ENCODE measurements at places on chromosomes 1 and 21. TPM values are rescaled to one million over a fixed set of nuclear protein-coding genes. Genes with fewer than 3 reads are reported as not detected.

DNA sequence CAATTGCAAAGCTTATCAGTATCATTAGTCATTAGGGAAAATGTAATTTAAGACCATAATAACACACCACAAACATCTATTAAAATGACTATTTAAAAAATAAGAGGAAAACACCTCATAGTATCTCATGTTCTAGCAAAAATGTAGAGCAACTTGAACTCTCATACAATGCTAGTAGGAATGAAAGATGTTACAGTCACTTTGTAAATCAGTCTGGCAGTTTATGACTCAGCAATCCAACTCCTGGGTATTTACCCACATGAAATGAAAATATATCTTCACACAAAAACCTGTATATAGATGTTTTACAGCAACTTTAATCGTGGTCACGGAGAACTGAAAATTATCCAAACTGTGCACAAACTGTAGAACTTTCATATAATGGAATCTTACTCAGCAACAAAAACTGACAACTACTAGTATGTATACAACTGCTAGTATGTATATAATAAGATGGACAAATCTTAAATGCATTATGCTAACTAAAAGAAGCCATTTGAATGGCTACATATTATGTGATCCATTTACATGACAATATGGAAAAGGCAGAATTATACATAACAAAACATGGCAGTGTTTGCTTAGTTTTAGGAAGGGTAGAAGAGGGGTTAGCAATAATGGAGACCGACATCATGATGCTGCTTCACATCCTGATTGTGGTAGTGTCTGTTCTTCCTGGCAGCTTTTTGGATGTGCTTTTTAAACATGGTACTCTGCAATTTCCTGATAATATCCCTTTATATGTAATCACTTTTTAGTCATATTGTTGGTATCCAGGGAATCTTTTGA, 267.0 kb downstream of the KCTD3 start:
- no peaks in the 10 kb centered on the region for H3K27me3 ChIP-seq
- no peak for DNase-seq
- H3K4me1 ChIP-seq = no peaks in the 10 kb centered on the region

DNA sequence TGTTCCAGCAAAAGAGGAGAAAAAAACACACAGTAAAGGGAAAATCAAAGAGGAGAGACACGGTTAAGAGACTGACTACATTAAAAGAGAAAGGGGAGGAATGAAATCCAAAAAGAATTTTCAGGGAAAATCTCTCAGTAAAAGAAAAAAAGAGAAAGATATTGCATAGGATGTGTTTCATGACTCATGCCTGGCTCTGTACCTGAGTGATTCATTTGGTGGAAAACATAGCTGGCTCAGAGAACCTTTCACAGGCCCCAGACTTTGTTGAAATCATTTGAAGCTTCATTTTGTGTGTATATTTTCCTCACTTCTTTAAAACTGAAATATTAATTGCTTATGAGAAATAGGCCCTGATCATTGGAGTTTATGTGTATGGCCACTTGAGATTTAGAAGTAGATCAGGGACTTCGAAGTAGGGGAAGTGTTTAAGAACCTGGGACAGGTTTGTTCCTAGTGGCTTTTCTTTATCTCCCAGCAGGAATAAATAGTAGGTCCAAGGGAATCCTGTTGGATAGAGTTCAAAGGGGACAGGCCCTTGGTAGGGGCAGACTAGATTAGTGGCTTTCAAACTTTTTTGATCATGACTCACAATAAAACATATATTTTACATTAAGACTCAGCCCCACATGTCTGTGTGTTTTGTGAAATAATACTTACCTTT, 239.1 kb upstream of the SGIP1 start:
- no peak for DNase-seq
- H3K27ac ChIP-seq = peak overlapping the region; percentile 60
- no peaks in the 10 kb centered on the region for H3K36me3 ChIP-seq
- peaks cover 14% of the 10 kb centered on the region for H3K4me1 ChIP-seq
- H3K4me3 ChIP-seq = no peak overlapping the region
- no peaks in the 10 kb centered on the region for H3K27me3 ChIP-seq

Gene CREG1
- total RNA-seq = 346 TPM

DNA sequence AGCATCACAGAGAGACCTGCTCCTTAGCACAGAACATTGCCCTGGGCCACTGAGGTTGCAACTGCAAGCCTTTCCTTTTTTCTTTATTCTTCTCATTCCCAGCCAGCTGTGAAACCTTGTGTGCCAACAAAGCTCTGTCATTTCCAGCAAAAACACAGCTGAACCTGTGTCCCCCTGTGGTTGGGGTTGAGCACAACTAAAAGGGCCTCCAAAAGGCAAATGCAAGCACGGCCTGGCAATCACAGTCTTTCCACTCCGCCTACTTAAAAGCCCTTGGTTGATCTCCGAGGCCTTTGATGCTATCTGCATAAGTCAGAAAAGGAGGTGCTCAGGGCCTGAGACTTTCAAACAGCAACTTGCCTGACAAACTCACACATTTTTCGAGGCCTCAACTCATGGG, 32.7 kb downstream of the SUSD4 start:
- H3K36me3 ChIP-seq = no peaks in the 10 kb centered on the region
- H3K27ac ChIP-seq = no peak overlapping the region
- no peaks in the 10 kb centered on the region for H3K4me1 ChIP-seq

Gene RNF186
- not detected for total RNA-seq

Gene MAP1LC3C
- total RNA-seq = 1.6 TPM

Gene DMBX1
- not detected for total RNA-seq

GRCh38 chr1:198455966-198456365, 84.5 kb downstream of the ATP6V1G3 start:
- H3K36me3 ChIP-seq = no peaks in the 10 kb centered on the region
- no peaks in the 10 kb centered on the region for H3K4me1 ChIP-seq
- no peak overlapping the region for H3K4me3 ChIP-seq
- no peaks in the 10 kb centered on the region for H3K27me3 ChIP-seq

DNA sequence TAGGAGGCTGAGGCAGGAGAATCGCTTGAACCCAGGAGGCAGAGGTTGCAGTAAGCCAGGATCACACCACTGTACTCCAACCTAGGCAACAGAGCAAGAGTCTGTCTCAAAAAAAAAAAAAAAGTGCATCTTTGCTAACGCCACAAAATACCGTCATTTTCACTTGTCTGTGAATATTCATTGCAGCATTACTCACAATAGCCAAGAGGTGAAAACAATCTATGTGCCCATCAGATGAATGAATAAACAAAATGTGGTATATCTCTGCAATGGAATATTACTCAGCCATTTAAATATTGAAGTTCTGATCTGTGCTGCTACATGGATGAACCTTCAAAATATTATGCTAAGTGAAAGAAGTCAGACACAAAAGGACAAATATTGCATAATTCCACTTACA, 7.9 kb upstream of the TIAM1 start:
- no peaks in the 10 kb centered on the region for H3K4me1 ChIP-seq
- H3K27ac ChIP-seq = no peak overlapping the region
- no peaks in the 10 kb centered on the region for H3K27me3 ChIP-seq
- H3K4me3 ChIP-seq = no peak overlapping the region

DNA sequence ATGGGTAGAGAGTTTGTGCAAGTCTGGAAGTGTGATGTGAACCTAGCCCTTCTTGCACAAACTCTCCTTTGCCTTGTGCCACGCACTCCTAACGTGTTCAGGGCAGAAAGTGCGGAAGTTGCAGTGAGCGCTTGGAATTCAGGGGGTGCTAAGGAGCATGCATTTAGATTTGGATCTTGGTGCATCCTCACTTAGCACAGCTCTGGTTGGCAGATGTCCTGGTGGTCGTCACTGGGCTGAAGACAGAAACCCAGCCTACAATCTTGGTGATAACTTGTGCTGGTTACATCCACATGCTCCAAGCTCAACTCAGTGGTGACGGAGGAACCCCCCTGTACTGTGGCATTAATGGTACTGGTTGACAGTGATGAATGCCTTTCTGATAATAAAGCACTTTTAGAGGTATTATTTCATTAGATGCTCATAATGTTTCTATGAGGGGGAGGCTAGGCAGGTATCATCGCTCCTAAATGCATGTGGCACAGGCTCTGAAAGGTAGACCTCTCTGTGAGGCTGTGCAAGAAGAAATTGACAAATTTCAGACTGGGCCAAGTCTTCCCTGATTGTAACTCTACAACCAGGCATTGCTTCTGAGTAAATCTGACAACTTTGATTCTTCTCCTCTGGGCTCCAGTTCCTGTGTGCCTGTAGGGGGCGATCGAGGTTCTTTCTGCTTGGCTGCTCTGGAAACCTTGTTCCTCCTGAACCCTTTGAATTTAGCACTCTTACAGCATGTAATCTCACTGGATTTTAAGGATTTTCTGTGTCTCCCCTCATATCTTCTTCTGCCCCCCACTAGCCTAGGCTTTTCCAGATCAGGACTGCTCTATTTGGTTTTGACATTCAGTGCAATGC, 40.6 kb downstream of the MAPKAPK2 start:
- H3K4me1 ChIP-seq = peaks cover 35% of the 10 kb centered on the region
- no peak overlapping the region for H3K27ac ChIP-seq
- no peak overlapping the region for H3K4me3 ChIP-seq
- peak; percentile 36 for DNase-seq
- no peaks in the 10 kb centered on the region for H3K27me3 ChIP-seq
- H3K36me3 ChIP-seq = peaks cover 12% of the 10 kb centered on the region

GRCh38 chr1:43345120-43345519, 7.5 kb downstream of the MPL start:
- no peak overlapping the region for H3K4me3 ChIP-seq
- H3K36me3 ChIP-seq = no peaks in the 10 kb centered on the region
- no peaks in the 10 kb centered on the region for H3K27me3 ChIP-seq
- peaks cover 13% of the 10 kb centered on the region for H3K4me1 ChIP-seq
- H3K27ac ChIP-seq = no peak overlapping the region
- DNase-seq = no peak

DNA sequence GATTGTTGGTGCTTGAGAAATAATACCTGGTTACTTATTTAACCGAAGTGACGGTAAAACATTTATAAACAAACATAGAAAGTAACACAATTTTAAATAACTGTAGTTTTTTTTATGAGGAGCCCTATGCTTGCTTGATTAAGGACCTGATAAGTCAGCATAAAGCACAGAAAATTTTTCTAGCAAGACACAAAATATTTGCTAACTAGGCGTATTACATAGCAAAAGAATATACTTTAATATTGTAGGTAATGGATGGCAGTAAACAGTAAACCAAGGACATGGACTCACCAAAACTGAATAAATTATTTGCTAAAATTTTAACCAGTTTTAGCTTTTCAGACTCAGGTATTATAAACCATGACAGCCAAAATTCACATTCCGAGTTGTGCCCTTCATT, 90.9 kb downstream of the MAST2 start:
- DNase-seq = no peak
- peaks cover 6% of the 10 kb centered on the region for H3K4me1 ChIP-seq
- H3K27ac ChIP-seq = no peak overlapping the region
- H3K36me3 ChIP-seq = no peaks in the 10 kb centered on the region
- no peaks in the 10 kb centered on the region for H3K27me3 ChIP-seq

GRCh38 chr21:23809573-23809972, 1797.7 kb downstream of the MRPL39 start:
- H3K27ac ChIP-seq = no peak overlapping the region
- H3K36me3 ChIP-seq = no peaks in the 10 kb centered on the region
- H3K27me3 ChIP-seq = no peaks in the 10 kb centered on the region
- no peak for DNase-seq

GRCh38 chr1:177859572-177859971, 110.3 kb downstream of the SEC16B start:
- no peaks in the 10 kb centered on the region for H3K27me3 ChIP-seq
- no peaks in the 10 kb centered on the region for H3K36me3 ChIP-seq
- DNase-seq = no peak
- no peak overlapping the region for H3K27ac ChIP-seq
- H3K4me1 ChIP-seq = peaks cover 4% of the 10 kb centered on the region

Gene BRDT
- total RNA-seq = not detected

- peak; percentile 47 for DNase-seq
- peak overlapping the region; percentile 99 for H3K27ac ChIP-seq
- peak overlapping the region; percentile 99 for H3K4me3 ChIP-seq
- no peaks in the 10 kb centered on the region for H3K27me3 ChIP-seq
These were observed 636 bp downstream of the INTS3 start for GRCh38 chr1:153728305-153729066.

Gene SLC2A5
- 1.1 TPM for total RNA-seq

DNA sequence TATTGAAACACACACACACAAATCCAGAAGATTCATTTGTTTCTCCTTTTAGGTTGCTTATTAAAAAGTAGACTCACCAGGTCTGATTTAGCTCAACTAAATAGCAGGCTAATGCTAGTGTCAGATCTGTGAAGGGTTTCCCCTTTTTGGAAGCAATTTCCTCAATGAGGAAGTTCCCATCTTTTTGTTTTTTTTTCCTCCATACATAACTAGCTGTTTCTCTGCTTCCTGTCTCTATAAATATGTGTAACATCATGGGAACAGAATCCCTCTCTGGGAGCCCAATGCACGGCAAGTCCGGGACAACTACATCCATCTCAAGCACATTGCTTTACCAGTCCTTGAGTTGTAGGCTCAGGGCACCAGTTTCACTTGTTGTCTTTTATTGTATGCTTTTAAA, 1421.1 kb downstream of the PLA2G4A start:
- no peak overlapping the region for H3K4me3 ChIP-seq
- no peak for DNase-seq
- no peaks in the 10 kb centered on the region for H3K27me3 ChIP-seq
- no peaks in the 10 kb centered on the region for H3K36me3 ChIP-seq

Gene TMPRSS15
- not detected for total RNA-seq

Gene KLF17
- total RNA-seq = not detected

GRCh38 chr1:213439703-213440102, 388.7 kb downstream of the RPS6KC1 start:
- H3K27me3 ChIP-seq = no peaks in the 10 kb centered on the region
- no peak for DNase-seq
- H3K36me3 ChIP-seq = no peaks in the 10 kb centered on the region

- H3K27ac ChIP-seq = no peak overlapping the region
- no peaks in the 10 kb centered on the region for H3K36me3 ChIP-seq
- DNase-seq = no peak
These were observed 89.3 kb downstream of the HMCN1 start for GRCh38 chr1:185823467-185823866.

- peaks cover 25% of the 10 kb centered on the region for H3K4me1 ChIP-seq
- DNase-seq = no peak
- H3K27ac ChIP-seq = no peak overlapping the region
- H3K4me3 ChIP-seq = no peak overlapping the region
These were observed 30.0 kb downstream of the SOX13 start for GRCh38 chr1:204102739-204103430.

Gene OR2AK2
- total RNA-seq = not detected

DNA sequence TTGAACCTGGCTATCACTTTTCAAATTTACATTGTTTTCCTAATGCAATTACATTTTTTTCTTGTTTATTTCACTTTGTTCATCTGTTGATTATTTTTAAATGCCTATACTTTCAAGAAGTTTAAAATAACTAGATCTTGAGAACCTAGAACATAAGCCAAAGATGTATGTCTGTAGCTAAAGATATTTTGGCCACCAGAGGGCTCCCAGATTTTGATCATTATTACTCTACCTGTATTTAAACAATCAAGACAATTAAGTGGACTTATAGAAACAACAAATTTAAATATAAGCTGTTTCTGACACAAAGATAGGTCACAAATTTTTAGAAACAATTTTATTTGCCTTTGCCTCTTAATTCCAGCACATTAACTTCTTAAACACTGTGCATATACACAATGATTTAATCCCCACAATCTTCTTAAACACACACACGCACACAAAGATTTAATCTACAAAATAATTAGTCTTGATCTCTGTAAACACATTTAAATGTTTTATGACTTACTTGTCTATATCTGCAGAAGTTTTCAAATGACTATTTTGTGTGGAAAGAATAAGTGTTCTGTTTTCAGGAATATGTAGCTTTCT, 380.0 kb downstream of the DSCAM start:
- no peaks in the 10 kb centered on the region for H3K36me3 ChIP-seq
- DNase-seq = no peak
- H3K4me1 ChIP-seq = no peaks in the 10 kb centered on the region
